Fibroblast of mammary gland (primary cell): ENCODE measurements at places on chromosomes 5 and 9.
A peak's percentile ranks its signal among the peaks of the same experiment; 100 is the strongest.

GRCh38 chr9:33287087-33287490 is 3.2 kb upstream of the NFX1 start:
- DNase-seq: peak; percentile 77

GRCh38 chr9:128720841-128721486 is 3.0 kb downstream of the ZDHHC12 start:
- DNase-seq: no peak

- DNase-seq: no peak
Observed at GRCh38 chr5:78974601-78975000, 10.5 kb downstream of the ARSB start.

- no peak for DNase-seq
Observed at GRCh38 chr5:135215617-135216470, 181.8 kb upstream of the PITX1 start.

GRCh38 chr5:34587355-34588241 is 68.5 kb upstream of the RAI14 start:
- peak; percentile 91 for DNase-seq

DNA sequence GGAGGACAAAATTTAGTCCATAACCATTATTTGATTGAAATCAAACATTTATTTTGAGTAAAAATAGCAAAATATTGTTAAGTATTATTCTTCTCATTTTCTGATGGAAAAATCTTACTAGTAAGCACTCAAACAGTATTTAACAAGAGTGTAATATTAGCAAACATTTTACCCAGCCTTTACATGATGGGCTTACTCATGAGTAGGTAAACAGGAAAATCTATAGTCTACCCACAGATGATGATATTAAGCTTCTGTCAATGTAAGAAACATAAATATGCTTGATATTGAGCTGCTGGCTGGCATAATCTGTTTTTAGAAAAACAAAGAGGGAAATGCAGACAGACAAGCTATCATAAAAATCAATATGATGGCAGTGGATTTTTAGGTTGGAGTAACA is 418.5 kb upstream of the COX7C start:
- DNase-seq: no peak

DNA sequence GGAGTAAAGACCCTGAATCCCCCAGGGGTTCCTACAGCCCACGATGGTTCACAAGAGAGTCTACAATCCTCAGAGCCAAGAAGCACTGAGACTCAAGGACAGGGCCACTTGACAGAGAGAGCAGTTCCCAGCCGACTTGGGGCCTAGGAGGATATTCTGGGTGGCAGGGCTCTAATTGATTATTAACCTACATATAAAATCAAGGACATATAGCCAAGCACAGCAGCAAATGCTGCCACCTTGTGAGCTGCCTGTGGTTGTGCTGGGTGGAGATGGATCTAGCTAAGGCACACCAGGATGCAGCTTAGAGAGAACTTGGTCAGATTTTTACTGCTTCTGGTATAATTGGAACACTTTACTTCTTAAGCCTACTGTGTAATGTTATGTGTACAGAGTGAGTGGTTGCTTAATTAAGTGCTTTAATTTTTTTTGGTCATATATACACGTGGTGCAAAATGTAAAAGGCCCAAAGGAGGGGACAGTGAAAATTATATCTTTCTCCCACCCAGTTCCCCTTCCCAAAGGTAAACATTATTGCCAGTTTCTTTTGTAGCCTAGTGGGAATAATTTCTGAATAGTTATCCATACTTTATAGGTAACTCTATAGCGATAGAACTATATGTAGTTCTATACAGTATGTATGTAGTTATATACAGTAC is 78.8 kb downstream of the F2RL2 start:
- peak; percentile 29 for DNase-seq

DNA sequence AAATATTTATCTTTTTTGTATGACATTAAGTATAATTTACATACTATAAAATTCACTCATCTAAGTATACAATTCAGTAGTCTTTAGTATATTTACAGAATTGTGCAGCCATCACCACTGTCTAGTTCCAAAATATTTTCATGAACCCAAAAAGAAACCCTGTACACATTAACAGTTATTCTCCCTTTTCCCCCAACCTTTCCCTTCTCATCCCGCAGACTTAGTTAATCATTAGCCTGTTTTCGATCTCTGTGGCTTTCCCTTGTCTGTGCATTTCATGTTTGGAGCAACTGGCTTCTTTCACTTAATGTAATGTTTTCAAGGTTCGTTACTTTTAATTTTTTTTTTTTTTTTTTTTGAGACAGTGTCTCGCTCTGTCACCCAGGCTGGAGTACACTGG is 37.5 kb downstream of the MTREX start:
- DNase-seq: no peak

GRCh38 chr9:137902646-137903045 is 25.1 kb downstream of the CACNA1B start:
- no peak for DNase-seq

GRCh38 chr5:93893075-93893474 is 151.7 kb upstream of the POU5F2 start:
- no peak for DNase-seq

- peak; percentile 30 for DNase-seq
Observed at GRCh38 chr9:118829334-118829733, 539.9 kb downstream of the BRINP1 start.

GRCh38 chr5:88682881-88683361 is 200.1 kb downstream of the MEF2C start:
- no peak for DNase-seq

GRCh38 chr9:33782395-33783152 is 12.8 kb upstream of the PRSS3 start:
- DNase-seq: peak; percentile 59

- no peak for DNase-seq
Observed at GRCh38 chr5:55546947-55547346, 12.2 kb upstream of the PLPP1 start.
